Omental fat pad (tissue), 4 donors: ENCODE measurements at places on chromosomes 2 and 18.
A peak's percentile ranks its signal among the peaks of the same experiment; 100 is the strongest.

GRCh38 chr2:99881901-99882591 is 260.3 kb downstream of the AFF3 start:
- DNase-seq: no peak

GRCh38 chr2:36413218-36413617 is 57.6 kb downstream of the CRIM1 start:
- no peak for DNase-seq

GRCh38 chr2:220226076-220226475 is 598.6 kb downstream of the SLC4A3 start:
- DNase-seq: no peak

DNA sequence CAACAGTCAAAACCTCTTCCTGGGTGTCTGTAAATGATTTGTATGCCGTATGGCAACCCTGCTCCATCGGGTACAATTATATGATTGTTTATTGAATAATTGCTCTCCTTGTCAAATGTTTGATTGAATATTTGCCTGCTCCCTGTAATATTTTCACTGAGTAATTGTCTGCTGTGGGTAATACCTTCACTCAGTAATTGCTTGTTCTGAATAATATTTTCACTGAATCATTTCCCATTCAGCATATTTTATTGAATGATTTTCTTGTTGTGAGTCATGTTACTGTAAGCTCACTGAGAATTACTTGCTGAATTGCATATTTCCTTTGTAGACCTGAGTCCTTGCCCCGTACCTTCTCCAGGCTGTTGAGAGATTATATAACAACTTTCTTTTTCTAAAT is 535.2 kb downstream of the METTL4 start:
- DNase-seq: no peak

GRCh38 chr2:128591861-128592822 is 273.5 kb upstream of the HS6ST1 start:
- no peak for DNase-seq

DNA sequence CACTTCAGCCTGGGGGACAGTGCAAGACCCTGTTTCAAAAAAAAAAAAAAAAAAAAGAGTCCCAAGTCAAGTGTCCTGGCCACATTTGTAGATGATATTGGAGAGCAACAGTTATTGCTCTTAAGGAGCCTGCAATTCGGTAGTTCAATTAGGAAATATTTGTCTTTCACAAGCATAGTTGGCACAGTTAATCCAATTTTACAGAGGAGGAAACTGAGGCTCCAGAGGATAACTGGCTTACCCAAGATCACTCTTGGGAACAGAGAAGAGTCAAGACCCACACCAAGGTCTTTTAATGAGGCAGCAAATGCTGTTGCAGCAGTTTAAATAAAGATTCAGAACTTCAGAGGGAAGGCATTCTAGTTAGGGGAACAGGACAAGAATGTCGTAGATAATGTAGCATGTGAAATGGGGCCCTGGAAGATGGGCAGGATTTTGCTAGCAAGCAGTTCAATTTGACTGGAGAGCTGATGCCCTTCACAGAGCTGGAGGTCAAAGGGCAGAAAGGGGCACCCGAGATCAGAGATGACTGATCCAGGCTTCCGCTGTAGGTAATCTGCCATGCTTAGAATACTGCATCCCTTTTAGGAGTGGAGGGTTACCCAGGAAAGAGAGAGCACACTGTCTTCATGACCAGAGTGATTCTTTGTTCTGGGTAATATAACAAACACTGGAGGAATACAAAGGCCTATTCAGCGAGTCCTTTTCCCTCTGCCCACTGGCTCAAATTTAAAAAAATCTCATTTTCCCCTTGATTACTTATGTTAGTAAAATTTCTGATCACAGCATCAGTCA is 3.0 kb downstream of the NPC1 start:
- no peak for DNase-seq

- no peak for DNase-seq
Observed at GRCh38 chr18:8450013-8450412, 159.2 kb upstream of the RAB12 start.

DNA sequence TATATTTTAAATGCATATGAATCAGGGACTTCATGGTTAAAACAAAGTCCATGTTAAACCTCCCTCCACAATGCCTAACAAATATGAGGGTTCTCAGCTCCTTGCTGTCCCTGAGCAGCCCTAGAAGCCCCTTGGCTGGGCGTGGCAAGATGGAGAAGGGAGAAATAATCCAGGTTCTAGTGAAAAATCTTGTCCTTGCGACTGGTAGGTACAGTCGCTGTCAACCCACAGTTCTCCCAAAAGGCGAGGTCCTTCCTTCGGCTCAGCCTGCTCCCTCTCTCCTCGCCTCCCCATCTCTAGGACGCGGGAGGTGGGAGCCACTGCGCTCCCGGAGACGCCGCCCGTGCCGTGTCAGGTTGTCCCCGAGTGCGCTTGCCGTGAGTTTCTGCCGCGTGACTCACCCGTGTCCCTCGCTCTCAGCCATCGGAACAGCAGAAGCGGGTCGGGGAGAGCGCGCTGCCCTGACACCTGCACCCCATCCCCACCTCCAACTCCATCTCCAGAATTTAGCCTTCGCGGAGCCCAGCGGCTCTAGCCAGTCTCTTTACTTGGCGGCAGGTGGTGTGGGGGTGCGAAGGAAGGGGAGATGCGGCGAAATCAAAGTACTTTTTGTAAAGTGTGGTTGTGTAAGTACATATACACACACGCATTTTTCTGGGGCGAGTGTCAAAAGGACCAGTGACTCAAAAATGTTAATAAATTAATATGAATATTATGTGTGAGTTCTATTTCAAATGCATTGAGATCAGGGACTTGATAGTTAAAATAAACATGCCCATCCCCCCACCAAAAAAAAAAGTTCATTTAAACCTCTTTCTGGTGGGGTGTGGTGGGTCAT is 65.1 kb upstream of the TMEM17 start:
- DNase-seq: no peak

GRCh38 chr2:100470898-100471514 is 724 bp downstream of the NMS start:
- DNase-seq: no peak

DNA sequence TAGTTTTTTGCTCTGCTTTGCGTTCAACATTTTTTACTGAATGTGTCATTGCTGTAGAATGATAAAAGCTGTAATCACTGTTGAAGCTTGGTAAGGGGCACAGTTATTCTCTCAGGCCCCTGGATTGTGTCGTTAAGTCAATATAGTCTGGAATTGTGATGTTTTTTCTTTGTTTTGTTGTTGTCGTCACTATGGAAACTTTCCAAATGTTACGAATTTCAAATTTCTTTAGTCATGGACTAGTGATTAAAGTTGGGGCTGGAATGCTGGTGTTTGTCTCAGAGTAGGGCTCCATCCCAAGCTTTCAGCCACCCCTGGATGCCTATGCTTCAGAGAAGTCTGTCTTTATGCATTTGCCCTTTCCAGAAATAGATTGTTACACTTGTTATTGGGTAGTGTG is 287.2 kb downstream of the CDH19 start:
- DNase-seq: no peak

- peak; percentile 24 for DNase-seq
Observed at GRCh38 chr2:54945391-54946219, 104.6 kb downstream of the RTN4 start.

DNA sequence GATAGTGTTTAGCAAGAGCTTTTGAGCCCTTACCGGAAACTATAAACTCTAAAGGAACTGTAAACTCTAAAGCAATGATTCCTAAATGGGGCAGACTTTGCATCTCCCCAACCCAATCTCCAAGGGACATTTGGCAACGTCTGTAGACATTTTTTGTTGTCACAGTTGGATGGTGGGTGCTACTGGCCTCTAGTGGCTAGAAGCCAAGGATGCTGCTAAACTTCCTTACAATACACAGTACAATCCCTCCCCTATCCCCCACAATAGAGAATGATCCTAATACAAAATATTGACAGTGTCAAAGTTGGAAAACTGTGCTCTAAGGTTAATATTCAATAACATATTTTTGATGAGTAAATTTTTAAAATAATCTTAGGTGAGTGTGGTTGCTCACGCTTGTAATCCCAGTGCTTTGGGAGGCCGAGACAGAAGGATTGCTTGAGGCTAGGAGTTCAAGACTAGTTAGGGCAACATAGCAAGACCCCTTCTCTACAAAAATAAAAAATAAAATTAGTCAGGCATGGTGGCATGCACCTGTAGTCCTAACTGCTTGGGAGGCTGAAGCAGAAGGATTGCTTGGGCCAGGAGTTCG is 66.7 kb downstream of the PTPN4 start:
- no peak for DNase-seq

DNA sequence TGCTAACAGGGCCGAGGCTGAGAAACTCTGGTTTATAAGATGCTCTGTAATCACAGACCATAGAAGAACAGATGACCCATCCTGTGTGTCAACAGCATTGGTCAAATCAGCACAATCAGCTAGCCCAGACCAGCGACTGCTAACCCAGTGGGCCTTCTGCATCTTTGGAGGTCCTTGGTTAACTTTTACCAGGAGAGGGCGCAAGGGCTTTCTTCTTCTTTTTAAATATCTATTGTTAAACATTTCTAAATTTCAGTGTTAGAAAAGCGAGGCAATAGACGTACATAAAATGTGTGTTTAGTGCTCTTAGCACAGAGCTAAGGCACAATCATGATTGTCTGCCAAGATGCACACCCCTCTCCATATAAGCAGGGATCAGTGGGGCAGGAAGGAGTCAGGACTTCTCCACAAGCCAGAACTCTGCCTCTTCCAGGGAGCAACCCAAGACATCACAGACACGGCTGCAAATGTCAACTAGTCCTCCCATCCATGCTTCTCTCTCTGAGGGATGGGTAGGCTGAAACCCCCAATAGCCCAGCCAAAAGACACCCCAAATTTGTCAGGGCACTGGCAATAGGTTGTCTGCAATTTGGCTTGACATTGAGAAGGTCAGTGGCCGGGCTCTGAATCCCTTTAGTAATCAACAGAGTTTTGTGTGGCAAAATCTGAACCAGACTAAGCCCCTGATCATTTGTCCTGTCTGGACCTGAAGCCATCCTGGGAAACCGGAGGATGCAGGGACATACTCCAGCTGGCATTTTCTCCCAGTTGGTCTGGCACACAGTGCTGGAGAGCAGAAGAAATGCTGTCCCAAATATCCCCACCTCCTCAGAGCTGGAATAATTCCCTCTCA is 188.2 kb downstream of the BCL2 start:
- no peak for DNase-seq

- no peak for DNase-seq
Observed at GRCh38 chr2:152488075-152488474, 153.1 kb downstream of the FMNL2 start.

- DNase-seq: no peak
Observed at GRCh38 chr2:197079414-197079813, 152.9 kb upstream of the PGAP1 start.

DNA sequence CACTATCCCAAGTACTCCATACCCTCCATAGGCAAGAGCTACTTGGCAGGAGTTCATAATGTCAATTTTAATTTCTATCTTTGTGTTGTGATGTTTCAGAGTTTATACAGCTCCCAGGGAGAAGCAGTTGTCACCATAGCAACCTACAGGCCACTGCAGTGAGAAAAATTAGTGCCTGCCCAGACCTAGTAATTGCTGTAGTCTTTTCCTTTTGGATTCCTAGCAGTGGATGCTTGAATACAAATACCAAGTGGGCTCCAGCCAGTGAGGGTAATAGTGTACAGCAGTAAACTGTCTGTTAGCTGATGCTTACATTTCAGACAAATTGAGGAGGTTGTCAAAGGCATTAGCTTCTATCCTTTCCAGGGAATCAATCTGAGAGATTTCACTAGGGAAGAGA is 26.7 kb downstream of the LHCGR start:
- no peak for DNase-seq

DNA sequence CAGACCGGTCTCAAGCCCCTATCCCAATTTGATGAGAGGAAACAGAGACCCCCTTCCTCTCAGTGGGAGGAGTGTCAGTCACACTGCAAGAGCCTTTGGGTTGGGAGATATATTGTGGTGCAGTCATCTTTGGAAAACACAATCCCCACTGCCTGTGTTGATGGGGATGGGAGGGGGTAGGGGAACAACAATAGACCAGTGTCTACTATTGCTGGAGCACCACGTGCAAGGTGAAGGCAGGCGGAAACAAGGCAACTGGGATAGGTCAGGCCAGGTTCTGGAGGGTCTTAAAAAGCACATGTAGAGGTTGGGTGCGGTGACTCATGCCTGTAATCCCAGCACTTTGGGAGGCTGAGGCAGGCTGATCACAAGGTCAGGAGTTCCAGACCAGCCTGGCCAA is 127.9 kb downstream of the ZFP36L2 start:
- DNase-seq: no peak

GRCh38 chr2:144580521-144581161 is 60.7 kb upstream of the ZEB2 start:
- DNase-seq: no peak

GRCh38 chr2:72554381-72554780 is 271.5 kb downstream of the EXOC6B start:
- no peak for DNase-seq

DNA sequence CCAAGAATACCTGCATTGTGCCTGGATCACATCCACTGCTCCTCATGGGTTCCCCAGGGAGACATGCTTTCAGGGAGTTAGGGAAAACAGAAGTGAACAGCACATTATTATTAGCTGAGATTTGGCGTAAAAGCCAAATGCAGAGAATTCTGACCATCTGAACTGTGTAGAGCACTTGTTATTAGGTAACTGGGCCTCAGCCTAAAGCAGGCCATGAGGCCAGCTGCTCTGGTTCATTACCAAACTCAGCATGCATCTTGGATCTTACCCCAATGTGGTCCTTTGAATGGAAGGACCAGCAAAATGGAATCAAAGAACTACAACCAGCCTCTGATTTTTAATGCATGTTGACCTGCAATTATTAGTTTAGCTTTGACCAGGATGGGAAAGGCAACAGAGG is 322.3 kb downstream of the KCNS3 start:
- DNase-seq: no peak

DNA sequence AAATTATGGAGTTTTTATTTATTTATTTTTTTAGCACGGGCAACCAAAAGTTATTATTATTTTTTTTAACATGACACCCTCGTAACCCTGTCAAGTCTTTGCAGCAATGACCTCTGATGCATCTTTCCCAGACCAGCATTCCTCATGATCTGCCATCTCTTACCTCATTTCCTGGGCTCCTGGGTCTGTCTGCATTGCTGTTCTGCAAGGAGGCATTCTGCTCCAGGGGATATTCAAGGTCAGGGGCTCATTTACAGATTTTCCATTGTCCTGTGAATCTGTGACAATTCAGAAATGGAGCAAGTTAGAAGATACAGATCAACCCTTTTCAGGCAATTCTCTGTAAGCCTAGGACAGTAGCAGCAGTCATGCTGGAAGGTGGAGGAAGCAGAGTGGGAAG is 43.0 kb downstream of the NGEF start:
- no peak for DNase-seq

DNA sequence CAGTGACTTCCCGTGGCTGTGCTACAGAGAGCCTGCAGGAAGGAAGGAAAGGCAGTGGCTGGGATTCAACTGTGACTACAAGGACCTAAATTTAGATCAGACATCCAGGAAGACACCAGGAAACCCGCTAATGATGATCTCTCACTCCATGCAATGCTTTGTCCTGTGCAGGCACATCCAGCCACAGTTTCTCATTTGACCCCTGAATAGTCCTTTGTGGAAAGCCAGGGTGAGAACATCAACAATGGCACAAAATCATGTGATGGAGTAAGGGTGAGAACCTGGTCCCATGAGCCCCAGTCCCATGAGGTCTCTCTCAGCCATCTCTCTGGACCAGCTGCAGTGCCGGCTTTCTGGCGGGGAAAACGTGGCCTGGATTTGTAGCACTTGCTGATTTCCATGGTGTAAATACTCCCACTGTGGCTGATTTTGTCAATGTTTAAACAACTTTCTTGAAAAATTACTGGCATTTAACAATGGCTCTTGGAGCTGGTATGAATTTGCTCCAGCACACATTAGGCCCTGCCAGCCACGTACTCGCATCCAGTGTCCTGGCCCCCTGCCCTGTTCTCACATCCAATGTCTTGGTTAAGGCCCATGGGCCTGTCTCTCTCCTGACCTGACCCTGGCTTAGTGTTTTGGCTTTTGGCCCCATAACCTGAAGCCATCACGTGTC is 159.0 kb upstream of the HAAO start:
- DNase-seq: no peak
